ENCODE measurements at places on chromosomes 13 and 19. TPM values are rescaled to one million over a fixed set of nuclear protein-coding genes. Genes with fewer than 3 reads are reported as not detected.

DNA sequence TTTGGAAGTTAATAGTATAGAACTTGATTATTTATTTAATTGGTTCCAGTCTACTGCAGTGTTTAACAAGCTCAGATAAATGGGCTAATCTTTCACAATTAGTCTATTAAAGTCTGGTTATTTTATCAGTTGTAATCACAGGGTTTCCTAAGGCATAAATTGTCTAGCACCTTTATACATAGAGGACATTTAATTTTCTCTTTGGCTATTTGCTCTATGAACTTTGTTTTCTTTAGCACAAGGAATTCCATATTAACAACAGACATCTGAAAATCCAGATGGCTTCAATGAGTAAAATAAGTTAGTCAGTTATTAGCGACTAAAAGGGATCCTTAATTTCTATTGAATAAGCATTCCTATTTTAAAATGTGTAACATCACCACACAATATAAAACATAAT, 1350.8 kb upstream of the SLC10A2 start:
- H3K27me3 ChIP-seq: no peaks in the 10 kb centered on the region
- DNase-seq: no peak
- no peak overlapping the region for H3K27ac ChIP-seq
- no peaks in the 10 kb centered on the region for H3K36me3 ChIP-seq
- H3K4me1 ChIP-seq: no peaks in the 10 kb centered on the region

- no peaks in the 10 kb centered on the region for H3K4me1 ChIP-seq
- no peaks in the 10 kb centered on the region for H3K27me3 ChIP-seq
- H3K36me3 ChIP-seq: no peaks in the 10 kb centered on the region
- no peak overlapping the region for H3K4me3 ChIP-seq
- no peak overlapping the region for H3K27ac ChIP-seq
Observed at GRCh38 chr13:40275155-40275554, 391.3 kb downstream of the FOXO1 start.

The MYO9B gene
- 62.1 TPM for polyA plus RNA-seq

The KIR3DL2 gene
- not detected for polyA plus RNA-seq

- peak overlapping the region; percentile 26 for H3K4me3 ChIP-seq
- H3K36me3 ChIP-seq: no peaks in the 10 kb centered on the region
- no peaks in the 10 kb centered on the region for H3K27me3 ChIP-seq
- H3K27ac ChIP-seq: no peak overlapping the region
Observed at GRCh38 chr13:26011996-26012821, 39.6 kb downstream of the SHISA2 start.

GRCh38 chr19:58385313-58385890, 1.7 kb upstream of the RPS5 start:
- no peak overlapping the region for H3K27ac ChIP-seq
- no peaks in the 10 kb centered on the region for H3K27me3 ChIP-seq
- DNase-seq: no peak
- no peaks in the 10 kb centered on the region for H3K36me3 ChIP-seq
- H3K4me1 ChIP-seq: peaks cover 5% of the 10 kb centered on the region

- peak overlapping the region; percentile 80 for H3K27ac ChIP-seq
- H3K36me3 ChIP-seq: peaks cover 17% of the 10 kb centered on the region
- DNase-seq: peak; percentile 44
- peak overlapping the region; percentile 81 for H3K4me3 ChIP-seq
- H3K27me3 ChIP-seq: no peaks in the 10 kb centered on the region
Observed at GRCh38 chr19:48713041-48713863, 6.3 kb downstream of the MAMSTR start.

DNA sequence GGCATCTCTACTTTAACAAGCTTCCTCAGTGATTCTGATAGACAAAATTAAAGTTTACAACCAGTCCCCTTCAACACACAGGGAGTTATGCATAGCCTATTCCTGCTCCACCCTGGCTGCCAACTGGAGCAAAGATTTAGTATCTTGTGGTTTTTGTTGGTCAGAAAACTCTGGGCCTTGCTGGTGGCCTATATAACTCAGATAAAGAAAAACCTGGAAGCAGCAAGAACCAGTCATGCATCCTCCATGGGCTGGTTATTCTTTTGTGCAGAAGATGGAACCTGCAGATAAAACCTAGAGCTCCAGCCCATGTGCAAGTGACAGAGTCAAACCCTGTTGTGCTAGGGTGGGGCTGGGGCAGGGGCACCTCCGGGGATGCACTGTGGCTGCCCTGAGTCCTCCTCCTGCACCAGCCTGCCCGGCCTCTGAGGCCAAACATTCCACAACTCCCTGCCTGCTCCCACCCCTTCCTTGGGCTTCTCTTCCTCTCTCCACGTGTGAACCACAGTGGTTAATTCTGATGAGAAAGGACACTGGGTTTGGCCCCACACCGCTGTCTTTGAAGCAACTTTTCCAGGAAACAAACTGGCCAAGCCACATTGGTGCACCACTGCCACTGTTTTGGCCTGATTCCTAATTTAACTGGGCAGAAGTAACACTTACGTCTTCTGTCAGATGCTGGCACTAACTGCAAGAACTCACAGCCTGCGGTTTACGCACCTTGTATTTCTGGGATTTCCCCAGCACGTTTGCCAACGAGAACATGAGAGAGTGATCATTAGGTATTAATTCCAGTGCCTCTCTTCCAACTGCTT, 23.3 kb upstream of the GGACT start:
- no peaks in the 10 kb centered on the region for H3K36me3 ChIP-seq
- H3K4me3 ChIP-seq: no peak overlapping the region
- no peaks in the 10 kb centered on the region for H3K4me1 ChIP-seq
- DNase-seq: no peak

The BRCA2 gene
- 2.5 TPM for polyA plus RNA-seq

The IGFL4 gene
- polyA plus RNA-seq: 0.03 TPM

DNA sequence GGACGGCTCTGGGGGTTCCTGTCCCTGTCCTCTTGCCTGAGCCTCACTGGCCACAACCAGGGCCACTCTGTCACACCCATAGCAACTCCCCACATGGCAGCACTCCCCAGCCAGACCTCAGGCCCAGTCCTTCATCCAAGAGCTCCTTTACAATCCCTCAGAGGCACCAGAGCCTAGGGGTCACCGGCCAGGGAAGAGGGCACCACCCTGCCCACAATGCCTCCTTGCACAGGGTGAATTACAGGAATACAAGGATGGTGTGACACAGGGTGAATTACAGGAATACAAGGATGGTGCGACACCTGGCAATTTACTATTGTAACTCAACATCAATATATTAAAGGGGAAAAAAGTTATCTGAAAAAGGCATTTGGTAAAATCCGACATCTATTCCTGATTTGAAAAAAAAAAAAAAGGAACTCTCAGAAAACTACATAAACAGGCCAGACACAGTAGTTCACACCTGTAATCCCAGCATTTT, 16.5 kb downstream of the MIER2 start:
- no peak overlapping the region for H3K4me3 ChIP-seq
- DNase-seq: no peak
- no peaks in the 10 kb centered on the region for H3K4me1 ChIP-seq
- no peak overlapping the region for H3K27ac ChIP-seq
- no peaks in the 10 kb centered on the region for H3K27me3 ChIP-seq

The PRODH2 gene
- 0.54 TPM for polyA plus RNA-seq

DNA sequence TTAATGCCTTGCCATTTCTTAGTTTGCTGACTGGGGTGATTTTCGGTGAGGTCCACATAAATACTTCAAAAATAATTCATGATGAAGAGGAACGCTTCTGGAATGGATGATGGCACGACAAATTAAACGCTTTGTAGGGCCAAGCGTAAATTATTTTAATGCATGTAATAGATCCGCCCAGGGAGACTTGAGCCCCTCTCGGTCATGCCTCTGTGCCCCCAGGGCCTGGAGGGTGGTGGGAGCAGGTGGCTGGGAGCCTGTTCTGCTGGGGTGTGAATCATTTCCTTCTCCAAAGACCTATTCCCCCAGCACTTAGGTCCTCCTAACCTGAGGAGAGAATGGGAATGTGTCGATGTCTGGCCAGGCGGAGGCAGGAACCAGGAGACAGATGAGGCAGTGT, 350.6 kb downstream of the ZNF536 start:
- H3K27ac ChIP-seq: no peak overlapping the region
- no peaks in the 10 kb centered on the region for H3K36me3 ChIP-seq
- H3K4me1 ChIP-seq: no peaks in the 10 kb centered on the region
- DNase-seq: no peak
- H3K27me3 ChIP-seq: peaks cover 3% of the 10 kb centered on the region
- no peak overlapping the region for H3K4me3 ChIP-seq

- peaks cover 80% of the 10 kb centered on the region for H3K36me3 ChIP-seq
- no peak overlapping the region for H3K4me3 ChIP-seq
- no peaks in the 10 kb centered on the region for H3K4me1 ChIP-seq
- H3K27me3 ChIP-seq: no peaks in the 10 kb centered on the region
Observed at GRCh38 chr19:625257-625656, 8.1 kb downstream of the POLRMT start.

- no peak overlapping the region for H3K27ac ChIP-seq
- DNase-seq: peak; percentile 17
- no peaks in the 10 kb centered on the region for H3K27me3 ChIP-seq
Observed at GRCh38 chr13:42876270-42876714, 94.9 kb downstream of the FAM216B start.

DNA sequence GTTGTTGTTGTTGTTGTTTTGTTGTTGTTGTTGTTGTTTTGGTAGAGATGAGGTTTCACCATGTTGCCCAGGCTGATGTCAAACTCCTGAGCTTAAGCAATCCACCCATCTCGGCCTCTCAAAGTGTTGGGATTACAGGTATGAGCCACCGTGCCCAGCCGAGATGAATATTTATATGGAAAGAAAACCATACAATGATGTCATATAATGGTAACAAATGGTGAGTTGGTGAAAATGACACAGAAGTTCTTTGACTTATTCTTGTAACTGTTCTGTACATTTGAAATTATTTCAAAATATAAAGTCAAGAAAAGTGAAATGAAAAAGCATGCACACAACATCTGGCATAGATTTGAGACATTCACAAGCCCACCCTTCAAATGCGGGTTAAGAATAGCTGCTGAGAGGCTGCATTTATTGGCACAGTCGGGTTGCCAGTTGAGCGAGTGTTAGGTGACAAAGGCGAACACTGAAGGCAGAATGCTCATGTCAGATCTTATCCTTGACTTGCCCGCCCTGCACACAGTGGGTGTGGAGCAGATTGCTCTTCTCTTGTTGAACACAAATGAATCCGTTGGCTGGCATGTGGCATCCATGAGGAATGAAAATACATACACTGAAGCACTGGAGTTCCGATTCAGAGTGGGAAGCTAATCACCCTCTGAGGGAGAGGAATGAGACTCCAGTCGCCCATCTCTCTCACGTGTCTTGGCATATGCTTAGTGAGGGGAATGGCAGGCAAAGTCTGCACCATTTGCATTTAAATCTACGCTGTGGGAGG, 15.8 kb upstream of the UBE2S start:
- H3K36me3 ChIP-seq: no peaks in the 10 kb centered on the region
- DNase-seq: no peak
- no peaks in the 10 kb centered on the region for H3K27me3 ChIP-seq
- no peaks in the 10 kb centered on the region for H3K4me1 ChIP-seq

The VAV1 gene
- polyA plus RNA-seq: 3.2 TPM

DNA sequence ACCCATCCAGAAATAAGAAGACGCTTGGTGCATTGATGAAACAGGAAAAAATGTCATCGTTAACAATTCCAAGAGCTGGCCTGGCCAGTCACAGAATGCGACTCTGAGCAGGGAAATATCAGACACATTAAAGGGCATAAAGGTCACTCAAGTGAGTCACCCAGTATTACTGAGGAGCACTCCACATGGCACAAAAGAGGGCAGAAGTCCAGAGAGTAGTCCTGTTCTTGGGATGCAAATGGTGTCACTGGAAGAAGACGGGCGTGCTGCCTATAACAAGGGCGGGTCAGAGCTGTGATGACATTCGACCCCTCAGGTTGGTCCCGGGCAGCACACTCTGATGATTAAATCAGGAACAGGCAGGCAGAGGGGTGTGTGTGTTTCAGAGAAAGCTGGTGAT, 720.3 kb downstream of the UQCRFS1 start:
- H3K27ac ChIP-seq: peak overlapping the region; percentile 9
- H3K36me3 ChIP-seq: no peaks in the 10 kb centered on the region
- no peaks in the 10 kb centered on the region for H3K4me1 ChIP-seq
- no peak for DNase-seq
- H3K4me3 ChIP-seq: no peak overlapping the region

The SHISA2 gene
- polyA plus RNA-seq: 0.27 TPM

DNA sequence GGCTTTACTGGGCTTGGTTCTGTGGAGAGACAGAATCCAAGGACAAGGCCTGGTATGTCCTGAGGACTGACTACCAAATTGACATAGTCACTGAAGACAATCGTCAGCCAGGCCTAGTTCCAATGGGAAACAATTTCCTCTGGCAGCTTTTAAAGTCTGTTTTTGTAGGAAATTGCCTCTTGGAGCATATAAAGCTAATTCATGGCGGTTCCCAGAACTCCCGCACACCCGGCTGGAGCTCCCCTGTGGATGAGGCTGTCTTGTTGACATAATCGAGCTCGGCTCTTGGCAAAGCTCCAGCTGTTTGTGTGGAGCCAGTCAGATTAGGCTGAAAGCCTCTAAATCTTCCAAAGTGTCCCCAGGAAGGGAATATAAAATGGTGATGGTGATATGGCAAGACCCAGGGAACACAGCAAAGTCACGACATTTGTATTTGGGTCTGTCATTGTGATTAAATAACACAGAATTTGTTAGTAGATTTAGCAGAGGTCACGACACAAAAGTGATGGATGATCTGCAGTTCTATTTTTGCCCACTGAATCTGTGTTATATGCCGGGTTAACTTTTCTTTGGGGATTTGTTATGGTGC, 395.0 kb downstream of the PCDH9 start:
- H3K27me3 ChIP-seq: no peaks in the 10 kb centered on the region
- DNase-seq: peak; percentile 4
- no peaks in the 10 kb centered on the region for H3K36me3 ChIP-seq
- H3K27ac ChIP-seq: no peak overlapping the region
- H3K4me1 ChIP-seq: no peaks in the 10 kb centered on the region
- no peak overlapping the region for H3K4me3 ChIP-seq

- H3K27ac ChIP-seq: no peak overlapping the region
- no peak for DNase-seq
- no peaks in the 10 kb centered on the region for H3K4me1 ChIP-seq
Observed at GRCh38 chr13:41762796-41763195, 198.1 kb downstream of the VWA8 start.

DNA sequence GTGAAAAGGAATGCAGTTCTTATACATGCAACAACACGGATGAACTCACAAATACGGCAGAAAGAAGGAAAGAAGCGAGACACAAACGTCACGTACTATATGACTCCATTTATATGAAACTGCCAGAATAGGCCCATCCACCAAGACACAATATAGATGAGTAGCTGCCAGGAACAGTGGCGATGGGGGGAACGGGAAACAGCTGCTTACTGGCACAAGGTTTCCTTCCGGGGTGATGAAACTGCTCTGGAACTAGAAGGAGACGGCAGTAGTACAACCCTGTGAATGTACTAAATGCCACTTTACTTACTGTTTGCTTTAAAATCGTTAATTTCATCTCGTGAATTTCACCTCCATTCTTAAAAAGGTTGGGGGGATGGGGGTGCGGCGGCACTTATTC, 28.9 kb downstream of the MLLT1 start:
- no peaks in the 10 kb centered on the region for H3K4me1 ChIP-seq
- DNase-seq: no peak
- no peak overlapping the region for H3K4me3 ChIP-seq
- no peaks in the 10 kb centered on the region for H3K27me3 ChIP-seq

All from small intestine (tissue), 16 donors.